ENCODE measurements at places on chromosomes 2 and 18.

GRCh38 chr18:23106575-23106974 lies 28.7 kb upstream of the CABLES1 start:
- no peaks in the 10 kb centered on the region for H3K27me3 ChIP-seq
- H3K36me3 ChIP-seq: no peaks in the 10 kb centered on the region
- no peaks in the 10 kb centered on the region for H3K4me1 ChIP-seq
- H3K27ac ChIP-seq: no peak overlapping the region

GRCh38 chr18:10226971-10227370 lies 227.5 kb upstream of the APCDD1 start:
- H3K27me3 ChIP-seq: no peaks in the 10 kb centered on the region
- DNase-seq: no peak
- no peak overlapping the region for H3K4me3 ChIP-seq
- H3K36me3 ChIP-seq: no peaks in the 10 kb centered on the region

DNA sequence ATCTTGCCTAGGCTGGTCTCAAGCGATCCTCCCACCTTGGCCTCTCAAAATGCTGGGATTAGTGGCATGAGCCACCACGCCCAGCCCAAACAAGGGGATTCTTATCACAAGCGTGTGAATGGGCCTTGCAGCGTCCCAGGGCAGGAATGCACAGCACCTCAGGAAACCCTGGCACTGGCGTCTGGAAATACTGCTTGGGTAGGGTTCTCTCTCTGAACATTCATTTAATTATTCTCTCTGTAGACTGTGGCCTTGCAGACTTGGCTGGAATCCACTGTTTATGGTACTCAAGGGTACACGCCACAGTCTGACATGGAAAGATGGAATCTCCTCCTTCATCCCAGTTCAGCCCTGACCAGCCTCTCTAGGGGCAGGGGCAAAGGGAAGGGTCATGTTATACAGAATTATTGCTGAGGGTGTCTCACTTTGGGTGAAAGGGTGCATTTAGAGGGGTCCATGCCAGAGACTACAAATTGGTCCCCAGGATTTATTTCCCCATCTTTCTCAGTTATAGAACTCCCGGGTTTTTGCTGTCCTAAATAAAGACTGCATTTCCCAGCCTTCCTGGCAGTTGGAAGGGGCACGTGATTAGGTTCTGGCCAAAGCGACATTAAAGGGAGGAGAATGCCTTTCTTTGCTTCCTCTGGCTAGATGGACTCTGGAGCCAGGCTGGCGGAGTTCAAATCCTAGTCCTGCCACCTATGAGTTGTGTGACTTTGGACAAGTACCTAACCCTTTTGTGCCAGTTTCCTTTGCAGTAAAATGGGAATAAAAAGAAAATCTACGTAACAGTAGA lies 147.2 kb upstream of the HAAO start:
- DNase-seq: no peak
- H3K36me3 ChIP-seq: no peaks in the 10 kb centered on the region
- H3K4me1 ChIP-seq: peaks cover 16% of the 10 kb centered on the region
- no peaks in the 10 kb centered on the region for H3K27me3 ChIP-seq

DNA sequence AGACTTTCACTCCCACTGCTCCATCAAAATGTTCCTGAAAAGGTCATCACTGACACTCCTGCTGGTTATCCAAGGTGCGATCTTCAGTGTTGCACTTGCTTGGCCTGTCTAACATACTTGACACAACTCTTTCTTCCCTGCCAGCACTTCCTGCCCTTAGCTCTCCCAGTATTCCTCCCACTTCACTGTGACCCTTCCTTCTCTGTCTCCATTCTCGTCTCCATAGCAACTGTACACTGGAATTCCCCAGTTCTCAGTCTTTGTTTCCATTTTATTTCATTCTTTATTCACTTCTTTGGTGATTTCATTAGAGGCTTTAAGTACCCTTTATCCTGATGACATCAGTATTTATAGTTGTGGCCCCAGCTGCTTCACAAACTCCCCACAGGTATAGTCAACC lies 333.0 kb downstream of the IRS1 start:
- H3K36me3 ChIP-seq: no peaks in the 10 kb centered on the region
- H3K4me3 ChIP-seq: no peak overlapping the region
- DNase-seq: no peak
- no peaks in the 10 kb centered on the region for H3K4me1 ChIP-seq
- H3K27ac ChIP-seq: no peak overlapping the region
- H3K27me3 ChIP-seq: no peaks in the 10 kb centered on the region

- H3K4me1 ChIP-seq: peaks cover 18% of the 10 kb centered on the region
- H3K4me3 ChIP-seq: no peak overlapping the region
- DNase-seq: no peak
- no peaks in the 10 kb centered on the region for H3K36me3 ChIP-seq
- no peak overlapping the region for H3K27ac ChIP-seq
These were observed 34.2 kb upstream of the CTDP1 start for GRCh38 chr18:79645291-79645983.

- H3K27ac ChIP-seq: no peak overlapping the region
- H3K36me3 ChIP-seq: no peaks in the 10 kb centered on the region
- H3K4me1 ChIP-seq: no peaks in the 10 kb centered on the region
- H3K4me3 ChIP-seq: no peak overlapping the region
- no peaks in the 10 kb centered on the region for H3K27me3 ChIP-seq
These were observed 110.6 kb downstream of the HNRNPLL start for GRCh38 chr2:38492042-38492615.

DNA sequence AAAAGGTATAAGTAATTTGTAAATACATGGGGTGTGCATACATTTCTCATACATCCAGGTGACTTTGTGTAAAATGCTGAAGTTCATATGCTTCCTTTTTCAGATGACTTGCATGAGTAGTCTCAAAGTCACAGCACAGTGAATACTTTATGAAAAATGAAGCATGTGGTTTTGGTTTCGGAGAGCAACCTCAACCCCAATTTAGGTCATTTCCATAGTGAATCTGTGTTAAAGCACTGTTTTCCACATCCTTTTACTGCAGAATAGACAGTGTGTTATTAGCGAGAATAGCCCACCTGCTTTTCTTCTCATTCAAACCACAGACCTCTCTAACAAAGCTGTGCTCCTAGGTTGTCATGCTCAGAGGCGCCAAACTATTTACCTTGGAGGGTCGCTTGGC lies 204.4 kb upstream of the RASGRP3 start:
- no peaks in the 10 kb centered on the region for H3K27me3 ChIP-seq
- no peaks in the 10 kb centered on the region for H3K36me3 ChIP-seq
- DNase-seq: no peak
- H3K4me1 ChIP-seq: no peaks in the 10 kb centered on the region

- DNase-seq: no peak
- H3K36me3 ChIP-seq: peaks cover 14% of the 10 kb centered on the region
- H3K27ac ChIP-seq: no peak overlapping the region
- no peak overlapping the region for H3K4me3 ChIP-seq
These were observed 152.3 kb downstream of the PRPF40A start for GRCh38 chr2:152564754-152565551.

GRCh38 chr2:63081404-63081803 lies 30.8 kb downstream of the OTX1 start:
- H3K36me3 ChIP-seq: no peaks in the 10 kb centered on the region
- DNase-seq: no peak
- H3K4me1 ChIP-seq: no peaks in the 10 kb centered on the region
- H3K27me3 ChIP-seq: no peaks in the 10 kb centered on the region
- H3K27ac ChIP-seq: no peak overlapping the region

DNA sequence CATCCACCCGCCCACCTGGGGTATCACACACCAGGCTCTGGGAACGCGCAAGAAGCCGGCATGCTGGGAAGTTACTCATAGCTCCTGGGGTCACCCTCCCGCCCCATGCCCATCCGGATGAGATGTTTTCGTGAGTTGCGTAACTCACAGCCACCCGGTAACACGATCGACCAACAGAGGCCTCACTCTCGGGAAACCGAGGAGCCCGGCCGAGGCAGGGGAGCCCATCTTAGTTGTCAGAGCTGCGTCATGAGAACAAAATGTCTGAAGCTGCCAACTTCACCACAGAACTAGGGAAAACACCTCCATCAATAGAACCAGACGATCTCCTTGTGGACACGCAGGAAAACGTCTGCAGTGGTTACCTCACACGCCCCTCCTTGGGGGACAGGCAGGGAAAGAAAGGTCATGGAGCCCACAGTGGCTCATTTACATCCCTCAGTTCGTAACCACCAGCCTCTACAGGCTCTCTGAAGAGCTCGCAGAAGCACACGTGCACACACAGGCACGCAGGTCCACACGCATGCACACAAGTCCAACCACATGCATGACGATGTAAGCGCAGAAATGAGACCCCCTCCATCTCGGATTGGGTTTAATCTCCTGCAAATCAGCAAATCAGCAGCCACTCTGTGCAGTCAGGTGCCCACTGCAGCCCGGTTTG lies 26.2 kb downstream of the ADI1 start:
- no peak overlapping the region for H3K4me3 ChIP-seq
- no peaks in the 10 kb centered on the region for H3K4me1 ChIP-seq
- DNase-seq: no peak
- no peaks in the 10 kb centered on the region for H3K27me3 ChIP-seq
- peaks cover 19% of the 10 kb centered on the region for H3K36me3 ChIP-seq

DNA sequence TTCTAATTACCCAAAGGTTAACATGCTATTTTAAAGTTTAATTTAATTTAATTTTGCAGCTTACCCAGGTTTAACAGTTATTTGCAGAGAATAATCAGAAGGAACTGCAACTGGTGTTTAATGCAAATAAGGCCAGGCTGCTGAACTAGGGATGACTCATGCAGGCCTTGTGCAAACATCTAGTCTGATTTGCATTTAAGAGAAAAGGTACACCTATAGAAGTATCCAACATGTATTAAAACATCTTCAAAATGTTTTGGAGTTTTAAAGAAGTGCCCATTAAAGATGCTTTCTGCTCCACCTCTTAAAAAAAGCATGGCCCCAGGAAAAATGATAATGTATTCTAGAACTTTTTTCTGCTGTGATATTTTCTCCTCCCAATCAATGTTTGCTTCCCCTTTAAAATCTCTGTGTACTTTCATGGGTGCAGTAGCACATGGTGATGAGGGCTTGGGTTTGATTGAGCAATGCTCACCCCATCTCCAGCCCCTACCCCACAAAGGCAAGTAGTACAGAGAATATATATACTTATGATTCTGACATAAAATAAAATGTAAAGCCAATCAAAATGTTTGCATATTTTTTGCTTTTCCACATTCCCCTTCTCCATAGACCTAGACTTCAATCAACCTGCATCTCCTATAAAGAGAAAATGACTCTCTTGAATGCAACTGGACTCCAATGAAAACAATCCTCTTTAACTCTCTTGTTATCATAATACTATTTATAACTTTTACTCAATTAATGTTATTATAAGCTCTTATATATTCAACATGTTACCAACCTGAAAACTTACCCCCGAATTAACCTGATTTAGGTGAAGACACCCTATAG lies 54.1 kb downstream of the ATP8B1 start:
- H3K36me3 ChIP-seq: no peaks in the 10 kb centered on the region
- H3K27me3 ChIP-seq: no peaks in the 10 kb centered on the region
- no peak overlapping the region for H3K4me3 ChIP-seq
- DNase-seq: peak; percentile 63

DNA sequence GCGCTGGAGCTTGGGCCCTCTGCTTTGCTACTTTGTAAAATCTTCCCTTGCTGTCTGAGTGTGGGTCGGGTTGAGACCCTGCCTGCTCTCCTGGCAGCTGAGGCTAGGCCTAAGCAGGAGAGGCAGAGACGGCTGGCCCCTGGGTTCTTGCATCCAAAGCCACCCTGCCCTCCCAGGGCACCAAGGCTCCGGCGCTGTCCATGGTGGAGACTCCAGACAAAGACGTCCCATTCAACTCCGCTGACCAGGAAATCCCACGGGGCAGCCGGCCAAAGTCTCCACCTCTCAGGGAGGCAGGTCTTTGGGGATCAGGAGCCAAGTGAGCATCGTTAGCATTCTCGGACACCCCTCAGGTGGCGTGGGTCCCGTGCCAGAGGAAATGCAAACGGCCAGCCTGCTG lies 2.6 kb upstream of the PRLH start:
- H3K4me3 ChIP-seq: no peak overlapping the region
- DNase-seq: no peak
- peaks cover 4% of the 10 kb centered on the region for H3K4me1 ChIP-seq

DNA sequence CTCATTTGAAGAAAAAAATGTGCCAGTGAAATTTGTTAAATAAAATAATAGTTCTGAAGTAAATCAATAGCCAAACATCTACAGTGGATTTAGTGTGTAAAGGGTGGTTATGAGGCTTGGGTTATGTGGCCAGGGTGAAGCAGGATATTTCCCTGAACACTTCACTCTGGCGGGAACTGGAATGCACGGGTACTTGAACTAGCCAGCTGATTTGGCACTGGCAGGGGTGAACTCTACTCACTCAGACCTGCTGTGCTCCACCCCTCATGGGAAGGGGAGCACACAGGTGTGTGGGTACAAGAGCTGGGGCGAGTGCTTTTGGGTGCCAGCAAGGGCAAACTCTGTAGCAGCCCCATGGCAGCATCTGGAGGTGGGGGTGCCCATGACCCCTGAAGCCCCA lies 278.2 kb downstream of the CALCRL start:
- no peaks in the 10 kb centered on the region for H3K36me3 ChIP-seq
- no peak for DNase-seq
- H3K4me1 ChIP-seq: peaks cover 4% of the 10 kb centered on the region
- no peak overlapping the region for H3K4me3 ChIP-seq
- no peak overlapping the region for H3K27ac ChIP-seq

DNA sequence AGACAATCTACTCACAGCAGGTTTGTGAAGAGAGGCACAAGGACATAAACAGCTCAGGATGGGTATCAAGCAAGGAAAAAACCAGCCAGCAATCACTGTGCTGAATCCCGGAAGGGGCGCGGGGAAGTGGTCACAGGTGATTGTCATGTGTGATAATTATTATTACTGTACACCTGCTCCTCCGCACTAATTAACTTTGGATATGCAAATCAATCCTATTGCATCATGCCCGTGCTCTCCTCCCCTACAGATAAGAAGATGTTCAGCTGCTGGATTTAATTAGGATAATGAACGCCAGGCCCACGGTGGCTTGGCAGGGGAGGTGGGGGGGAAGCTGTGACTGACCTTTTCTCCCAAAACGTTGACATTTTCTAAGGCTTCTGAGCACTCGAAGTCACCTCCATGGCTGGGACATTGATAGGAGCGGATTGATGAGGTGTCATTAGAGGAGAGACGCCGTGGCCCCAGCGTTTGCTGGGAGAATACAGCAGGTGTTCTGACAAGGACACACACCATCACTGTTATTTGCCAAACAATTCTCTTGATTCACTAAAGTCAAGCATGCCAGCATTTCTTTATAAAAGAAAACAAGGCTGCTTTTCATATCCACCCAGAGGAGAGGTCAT lies 160.3 kb upstream of the VRK2 start:
- H3K27me3 ChIP-seq: no peaks in the 10 kb centered on the region
- H3K36me3 ChIP-seq: no peaks in the 10 kb centered on the region
- no peak overlapping the region for H3K4me3 ChIP-seq
- H3K27ac ChIP-seq: no peak overlapping the region

Data from upper lobe of left lung (tissue), 6 donors.